ENCODE measurements at places on chromosomes 1 and 21.
A peak's percentile ranks its signal among the peaks of the same experiment; 100 is the strongest.

GRCh38 chr21:43193651-43194302, 25.0 kb downstream of the CRYAA start:
- DNase-seq, result no peak

DNA sequence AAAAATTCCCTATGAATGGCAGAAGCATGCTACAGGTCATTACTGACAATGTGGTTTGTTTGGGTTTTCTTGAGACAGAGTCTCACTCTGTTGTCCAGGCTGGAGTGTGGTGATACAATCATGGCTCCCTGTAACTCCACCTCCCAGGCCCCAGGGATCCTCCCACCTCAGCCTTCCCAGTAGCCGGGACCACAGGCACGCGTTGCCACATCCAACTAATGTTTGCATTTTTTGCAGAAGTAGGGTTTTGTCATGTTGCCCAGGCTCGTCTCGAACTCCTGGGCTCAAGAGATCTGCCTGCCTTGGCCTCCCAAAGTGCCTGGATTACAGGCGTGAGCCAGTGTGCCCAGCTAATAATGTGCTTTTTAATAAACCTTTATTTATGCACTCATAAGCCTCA, 259.1 kb downstream of the NFIA start:
- DNase-seq, result no peak

DNA sequence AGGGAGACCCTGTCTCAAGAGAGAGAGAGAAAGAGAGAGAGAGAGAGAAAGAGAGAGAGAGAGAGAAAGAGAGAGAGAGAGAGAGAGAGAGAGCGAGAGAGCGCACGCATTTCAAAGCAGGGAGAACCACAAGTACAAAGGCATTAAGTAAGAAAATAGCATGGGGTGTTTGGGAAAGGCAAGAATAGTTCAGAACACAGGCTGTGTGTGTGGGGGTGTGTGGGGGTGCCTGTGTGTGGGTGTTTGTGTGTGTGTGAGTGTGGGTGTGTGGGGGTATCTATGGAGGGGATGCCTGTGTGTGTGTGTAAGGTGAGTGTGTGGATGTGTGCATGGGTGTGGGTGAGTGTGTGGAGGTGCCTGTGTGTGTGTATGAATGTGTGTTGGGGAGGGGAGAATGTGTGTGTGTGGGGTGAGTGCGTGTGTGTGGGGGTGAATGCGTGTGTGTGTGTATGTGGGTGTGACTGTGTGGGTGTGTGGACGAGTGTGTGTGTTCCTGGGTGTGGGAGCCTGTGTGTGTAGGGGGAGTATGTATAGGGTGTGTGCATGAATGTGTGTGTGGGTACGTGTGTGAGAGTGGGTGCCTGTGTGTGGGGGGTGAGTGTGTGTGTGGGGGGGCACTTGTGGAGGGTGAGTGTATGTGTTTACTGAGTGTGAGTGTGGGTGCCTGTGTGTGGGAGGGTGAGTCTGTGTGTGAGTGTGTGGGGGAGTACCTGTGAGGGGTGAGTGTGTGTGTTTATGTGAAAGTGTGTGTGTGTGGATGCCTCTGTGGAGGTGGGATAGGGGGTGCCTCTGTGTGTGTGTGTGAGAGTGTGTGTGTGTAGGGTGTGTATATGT, 19.1 kb upstream of the HDAC1 start:
- no peak for DNase-seq

GRCh38 chr21:44706026-44706705, 5.2 kb downstream of the TSPEAR start:
- no peak for DNase-seq

DNA sequence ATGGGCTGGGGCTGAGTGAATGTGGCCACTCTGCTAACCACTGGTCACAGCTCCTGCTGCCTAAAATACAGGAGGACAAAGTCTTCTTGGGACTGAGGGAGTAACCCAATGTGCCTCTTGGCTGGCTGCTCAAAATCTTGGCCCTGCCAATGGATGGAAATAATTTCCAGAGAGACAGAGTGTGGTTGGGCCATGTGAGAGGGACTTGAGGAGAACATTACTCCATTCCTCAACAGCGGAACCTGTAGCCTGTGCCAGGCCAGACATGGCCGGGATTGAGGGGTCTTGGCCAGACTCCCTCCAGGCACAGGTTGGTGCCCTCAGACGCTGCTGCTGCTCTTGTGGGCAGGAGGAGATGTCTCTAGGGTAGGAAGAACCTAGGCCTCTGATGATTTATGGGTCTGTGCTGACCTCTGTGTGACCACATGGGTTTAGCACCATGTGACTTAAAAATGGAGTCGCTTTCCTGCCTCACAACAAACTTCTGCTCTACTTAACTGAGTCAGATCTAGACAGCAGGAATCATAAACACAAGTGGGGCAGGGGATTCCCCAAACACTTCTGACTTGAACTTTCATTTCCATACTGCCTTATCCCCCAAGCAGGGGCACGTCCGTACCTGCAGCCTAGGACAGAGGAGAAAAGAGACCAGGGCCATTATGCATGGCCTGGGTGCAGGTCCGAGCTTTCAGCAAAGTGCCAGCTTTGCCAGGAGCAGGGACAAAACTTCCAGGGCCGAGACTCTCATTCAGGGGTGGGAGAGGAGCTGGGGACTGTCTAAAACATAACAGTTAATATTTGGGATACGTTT, 79.2 kb downstream of the CD34 start:
- DNase-seq, result peak; percentile 78

DNA sequence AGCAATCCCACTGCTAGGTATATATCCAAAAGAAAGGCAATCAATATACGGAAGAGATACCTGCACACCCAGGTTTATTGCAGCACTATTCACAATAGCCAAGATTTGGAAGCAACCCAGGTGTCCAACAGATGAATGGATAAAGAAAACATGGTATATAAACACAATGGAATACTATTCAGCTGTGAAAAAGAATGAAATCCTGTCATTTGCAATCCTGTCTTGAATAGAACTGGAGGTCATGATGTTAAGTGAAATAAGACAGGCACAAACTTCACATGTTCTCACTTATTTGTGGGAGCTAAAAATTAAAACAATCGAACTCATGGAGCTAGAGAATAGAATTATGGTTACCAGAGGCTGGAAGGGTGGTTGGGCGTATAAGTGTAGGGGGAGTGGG, 101.0 kb downstream of the OSBPL9 start:
- no peak for DNase-seq

All from GM13977 (cell line).